ENCODE measurements at places on chromosomes 16 and 17.

GRCh38 chr17:36503456-36504155 is 17.1 kb downstream of the ZNHIT3 start:
- no peak for DNase-seq

DNA sequence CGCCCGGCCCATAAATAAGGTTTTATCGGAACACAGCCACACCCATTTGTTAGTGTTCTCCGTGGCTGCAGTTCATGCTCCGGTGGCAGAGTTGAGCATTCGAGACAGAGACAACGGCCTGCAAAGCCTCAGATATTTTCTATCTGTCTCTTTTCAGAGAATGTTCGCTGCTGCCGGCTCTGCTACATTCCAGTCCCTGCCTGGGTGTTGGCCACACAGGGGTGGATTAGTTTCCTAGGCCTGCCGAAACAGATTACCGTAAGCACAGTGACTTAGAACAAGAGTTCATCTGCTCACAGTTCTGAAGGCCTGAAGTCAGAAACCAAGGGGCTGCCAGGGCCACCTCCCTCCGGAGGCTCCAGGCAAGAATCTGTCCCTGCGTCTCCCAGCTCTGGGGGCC is 19.1 kb upstream of the GSG1L start:
- DNase-seq: no peak

- no peak for DNase-seq
Measured at GRCh38 chr16:51562891-51563290, 411.8 kb upstream of the SALL1 start.

DNA sequence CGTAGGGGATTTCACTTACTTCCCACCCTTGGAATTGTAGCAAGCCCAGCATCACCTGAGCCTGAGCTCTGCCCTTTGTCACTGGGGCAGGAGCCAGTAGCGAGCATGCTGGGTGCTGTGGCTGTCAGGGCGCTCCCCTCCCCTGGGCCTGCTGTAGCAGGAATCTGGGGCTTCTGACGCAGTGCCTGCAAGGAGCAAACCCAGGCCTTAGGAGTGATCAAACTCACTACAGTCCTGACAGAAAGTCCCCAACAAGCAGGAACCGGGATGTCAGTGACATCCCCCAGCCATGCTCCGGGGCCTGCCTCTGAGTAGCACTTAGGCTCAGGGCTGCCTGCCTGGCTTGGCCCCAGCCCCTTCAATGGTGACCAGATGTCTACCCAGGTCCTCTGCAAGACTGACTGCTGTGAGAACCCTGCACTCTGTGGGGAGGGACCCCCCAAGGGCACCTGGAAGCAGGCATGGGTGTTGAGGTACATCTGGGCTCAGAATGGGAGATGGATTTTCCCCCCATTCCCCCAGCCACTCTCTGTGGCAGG is 23.5 kb downstream of the PLD6 start:
- no peak for DNase-seq

DNA sequence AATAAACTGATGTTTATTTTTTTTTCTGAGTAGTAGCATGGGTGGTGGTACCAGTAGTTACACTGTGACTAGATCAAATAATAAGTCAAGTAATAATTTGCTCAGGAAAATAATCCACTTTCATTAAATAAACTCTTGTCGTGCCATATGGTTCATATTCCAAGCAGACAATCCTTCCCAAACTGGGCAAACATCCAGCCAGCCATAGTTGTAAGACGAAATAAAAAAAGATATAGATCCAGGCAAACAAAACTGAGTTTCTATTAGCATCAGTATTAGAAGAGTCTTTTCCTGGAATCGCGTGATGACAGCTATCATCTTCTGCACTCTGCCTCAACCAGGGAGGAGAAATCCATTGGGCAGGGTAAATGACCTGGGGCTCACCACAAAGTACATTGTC is 508.4 kb upstream of the GOT2 start:
- DNase-seq: no peak

DNA sequence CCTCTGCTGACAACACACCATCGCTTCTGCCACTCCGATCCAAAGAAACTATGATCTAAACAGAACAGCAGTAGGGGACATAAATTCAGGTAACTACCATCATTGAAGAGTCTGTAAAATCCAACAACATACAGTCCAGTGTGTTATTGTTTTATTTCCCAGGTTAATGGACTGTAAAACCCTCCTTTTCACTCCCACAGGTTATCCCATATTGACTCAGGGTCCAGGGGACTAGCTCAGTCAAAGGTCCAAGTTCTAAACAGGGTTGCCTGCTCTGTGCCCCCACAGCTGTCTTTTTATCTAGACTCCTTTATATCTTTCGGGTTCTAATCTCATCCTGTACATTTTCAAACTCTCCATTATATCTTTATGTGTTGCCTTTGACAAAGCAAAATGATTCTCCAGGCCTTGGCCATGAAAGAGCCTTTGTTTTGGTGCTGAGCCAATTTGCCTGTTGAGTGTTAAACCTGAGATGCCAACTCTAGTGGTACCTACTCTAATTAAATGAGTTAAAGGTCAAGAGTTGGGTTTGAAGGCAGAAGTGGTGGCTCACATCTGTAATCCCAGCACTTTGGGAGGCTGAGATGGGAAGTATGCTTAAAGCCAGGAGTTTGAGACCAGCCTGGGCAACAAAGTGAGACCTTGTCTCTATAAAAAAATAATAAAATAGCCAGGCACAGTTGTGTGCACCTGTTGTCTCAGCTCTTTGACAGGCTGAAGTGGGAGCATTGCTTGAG is 80.5 kb downstream of the SNX11 start:
- peak; percentile 98 for DNase-seq

GRCh38 chr17:10821770-10822169 is 16.1 kb downstream of the PIRT start:
- DNase-seq: no peak

DNA sequence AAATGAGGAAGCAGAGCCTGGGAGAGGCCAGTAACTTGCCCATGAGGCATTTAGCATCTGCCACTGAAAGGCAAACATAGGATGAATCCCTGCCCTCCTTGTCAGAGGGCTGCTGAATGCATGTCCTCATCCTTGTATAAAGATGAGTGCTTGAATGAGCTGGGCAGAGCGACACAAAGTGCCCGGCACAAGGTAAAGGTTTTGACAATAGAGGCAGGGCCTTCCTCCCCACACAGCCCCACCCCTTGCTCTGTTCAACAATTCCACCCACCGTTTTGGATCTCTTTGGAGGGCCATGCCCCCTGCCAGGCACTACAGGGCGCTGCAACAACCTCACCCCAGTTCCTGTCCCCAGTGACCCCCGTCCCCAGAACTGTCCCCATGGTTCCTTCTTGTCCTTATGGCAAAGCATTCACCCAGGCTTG is 1.4 kb upstream of the KRT19 start:
- DNase-seq: no peak

GRCh38 chr16:64098451-64098850 is 1023.4 kb downstream of the CDH11 start:
- DNase-seq: no peak

DNA sequence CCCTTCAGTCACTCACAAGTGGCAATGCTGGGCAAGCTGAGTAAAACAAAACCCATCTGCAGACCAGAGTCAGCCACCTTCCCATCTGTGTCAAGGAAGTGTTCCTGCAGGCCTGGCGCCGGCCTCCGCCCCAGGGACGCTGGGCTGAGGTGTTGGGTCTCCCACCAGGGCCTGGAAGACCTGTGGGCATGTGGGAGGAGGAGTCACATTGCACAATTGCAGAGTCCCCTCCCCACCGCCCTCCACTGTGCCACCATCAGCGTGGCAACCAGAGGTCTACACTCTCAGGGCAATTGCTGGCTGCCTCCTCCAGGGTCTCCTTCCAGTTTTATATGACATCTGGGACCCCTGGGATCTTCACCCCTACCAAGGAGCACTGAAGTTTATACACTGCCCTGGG is 3.0 kb upstream of the MYO15A start:
- no peak for DNase-seq

GRCh38 chr17:28763137-28763799 is 19.5 kb downstream of the TRAF4 start:
- no peak for DNase-seq

DNA sequence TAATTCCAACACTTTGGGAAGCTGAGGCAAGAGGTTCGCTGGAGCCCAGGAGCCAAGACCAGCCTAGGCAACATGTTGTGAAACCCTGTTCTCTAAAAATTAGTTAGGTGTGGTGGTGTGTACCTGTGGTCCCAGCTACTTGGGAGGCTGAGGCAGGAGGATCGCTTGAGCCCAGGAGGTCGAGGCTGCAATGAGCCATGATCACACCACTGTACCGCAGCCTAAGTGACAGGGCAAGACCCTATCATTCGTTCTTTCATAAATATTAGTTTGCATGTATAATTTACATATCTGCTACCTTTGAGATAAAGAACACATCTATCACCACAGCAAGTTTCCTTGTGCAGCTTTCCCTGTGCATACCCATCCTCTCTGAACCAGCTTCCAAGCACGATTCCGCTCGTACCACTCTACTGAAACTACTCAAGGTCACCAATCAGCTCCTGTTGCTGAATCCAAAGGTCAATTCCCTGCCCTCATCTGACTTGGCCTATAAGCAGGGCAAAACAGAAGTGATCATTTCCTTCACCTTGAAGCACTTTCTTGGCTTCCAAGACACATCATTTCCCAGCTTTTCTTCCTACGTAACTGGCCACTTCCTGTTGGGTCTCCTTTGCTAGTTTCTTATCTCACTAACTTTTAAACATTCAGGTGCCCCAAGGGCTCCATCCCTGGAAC is 49.1 kb downstream of the GRB2 start:
- no peak for DNase-seq

DNA sequence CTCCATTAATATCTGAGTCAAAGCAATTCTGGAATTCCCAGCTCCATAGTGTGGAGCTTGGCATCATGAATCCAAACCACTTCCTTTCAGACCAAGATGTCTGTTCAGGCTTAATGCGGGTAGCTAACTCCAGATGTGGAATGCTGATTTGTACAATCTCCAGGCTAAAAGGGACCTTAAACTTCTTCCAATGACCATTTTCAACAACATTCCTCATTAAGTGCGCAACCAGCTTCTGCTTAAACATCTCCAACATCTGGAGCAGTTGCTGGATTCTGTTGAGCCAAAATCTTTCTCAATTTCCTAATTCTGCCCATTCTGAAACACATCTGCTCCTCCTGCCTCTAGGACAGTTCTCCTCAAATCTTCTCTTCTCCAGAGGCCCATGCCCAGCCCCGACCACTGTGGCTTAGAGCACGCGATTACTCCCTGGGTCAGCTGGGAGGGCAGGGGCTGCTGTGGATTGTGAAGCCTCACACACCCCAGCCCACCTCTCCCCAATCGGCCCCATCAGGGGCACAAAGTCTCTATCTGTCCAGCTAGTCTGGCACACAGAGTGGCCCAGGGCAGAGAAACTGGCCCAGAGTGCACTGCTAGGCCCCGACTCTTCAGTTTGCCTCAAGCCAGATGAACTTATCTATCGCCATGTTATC is 36.2 kb downstream of the ASPA start:
- no peak for DNase-seq

DNA sequence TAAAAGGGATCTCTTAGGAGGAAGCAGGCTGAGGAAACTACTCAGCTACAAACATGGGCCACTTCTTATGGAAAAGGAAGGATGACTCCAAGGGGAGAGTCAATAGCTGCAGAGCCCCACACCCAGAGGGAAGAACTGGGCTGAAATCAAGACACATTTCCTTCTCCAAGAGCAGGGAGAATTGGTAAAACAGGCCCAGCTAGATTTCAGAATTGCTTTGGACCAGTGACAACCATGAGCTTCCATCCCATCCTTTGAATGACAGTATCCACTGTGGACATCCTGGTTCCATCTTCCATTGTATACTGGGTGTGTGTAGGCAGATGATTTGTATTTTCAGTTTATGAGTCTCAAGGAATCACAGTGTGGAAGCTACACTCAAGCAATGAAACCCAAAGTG is 267.5 kb downstream of the IRF8 start:
- no peak for DNase-seq

DNA sequence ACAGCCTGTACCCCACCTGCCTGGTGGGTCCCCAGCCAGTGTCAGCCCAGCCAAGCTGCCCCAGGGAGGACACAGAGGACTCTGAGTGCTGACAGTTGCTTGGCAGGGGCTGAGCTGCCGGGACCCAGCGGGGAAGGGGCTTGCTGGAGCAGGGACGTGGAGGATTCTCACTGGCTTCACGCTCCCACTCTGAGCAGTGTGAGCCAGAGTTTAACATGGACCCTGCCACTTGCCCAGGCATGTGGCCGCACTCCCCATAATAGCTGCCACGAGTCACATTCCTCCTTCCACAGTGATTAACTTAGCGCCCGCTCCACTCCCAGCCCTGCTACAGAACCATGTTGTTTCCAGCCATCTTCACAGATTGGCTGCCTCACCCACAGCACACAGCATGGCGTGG is 31.2 kb downstream of the SREBF1 start:
- no peak for DNase-seq

DNA sequence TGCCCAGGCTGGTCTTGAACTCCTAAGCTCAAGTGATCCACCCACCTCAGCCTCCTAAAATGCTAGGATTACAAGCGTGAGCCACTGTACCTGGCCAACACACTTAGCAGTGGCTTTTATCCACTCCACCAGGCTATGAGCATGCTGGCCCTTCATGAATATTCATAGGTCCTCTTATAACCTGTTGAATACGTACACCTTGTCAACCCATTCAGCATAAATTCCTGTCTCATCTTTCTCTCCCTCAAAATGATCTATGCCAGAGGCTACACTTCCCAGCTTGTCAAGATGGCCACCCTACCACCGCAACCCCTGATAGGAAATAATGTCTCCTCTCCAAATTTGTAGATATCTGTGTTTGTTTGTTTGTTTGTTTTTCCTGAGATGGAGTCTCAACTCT is 11.0 kb upstream of the ZG16 start:
- no peak for DNase-seq
